ENCODE measurements at places on chromosomes 1 and 21.

DNA sequence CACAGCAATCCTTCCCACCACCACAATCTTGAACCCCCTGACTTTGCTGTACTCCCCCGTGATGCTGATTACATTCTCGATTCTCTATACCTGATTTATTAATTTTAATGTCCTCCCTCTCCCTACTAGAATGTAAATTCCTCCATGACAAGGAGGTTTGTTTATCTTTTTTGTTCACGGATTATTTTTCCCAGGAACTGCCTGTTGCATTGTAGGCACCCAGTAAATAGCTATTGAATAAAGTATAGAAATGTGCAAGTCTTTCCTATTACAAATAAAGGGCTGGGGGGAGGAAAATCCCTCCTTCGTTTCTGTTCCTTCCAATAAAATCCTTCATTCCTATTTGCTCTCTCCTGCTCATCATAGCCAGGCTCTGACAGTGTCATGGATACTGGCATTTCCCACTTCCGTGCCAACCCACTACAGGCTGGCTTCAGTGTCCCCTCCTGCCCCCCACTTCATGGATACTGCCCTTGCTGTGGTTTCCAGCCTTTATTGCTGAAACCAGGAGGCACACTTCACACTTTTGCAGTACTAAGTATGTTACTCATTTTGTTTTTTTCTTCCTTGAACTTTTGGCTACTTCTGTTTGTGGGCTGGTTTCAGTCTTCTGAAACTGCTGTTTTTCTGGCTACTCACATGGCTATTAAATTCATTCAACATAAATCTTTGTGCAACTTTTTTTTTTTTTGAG, 7.5 kb downstream of the KIF1B start:
- no peak for DNase-seq

- no peak for DNase-seq
Observed at GRCh38 chr21:35510957-35511695, 462.0 kb upstream of the RUNX1 start.

- peak; percentile 39 for DNase-seq
Observed at GRCh38 chr1:46489638-46490405, at the start of gene DMBX1. Gene DMBX1 (plus strand): TSS chr1:46489836. CDS start chr1:46507011, 17,175 bp downstream.

DNA sequence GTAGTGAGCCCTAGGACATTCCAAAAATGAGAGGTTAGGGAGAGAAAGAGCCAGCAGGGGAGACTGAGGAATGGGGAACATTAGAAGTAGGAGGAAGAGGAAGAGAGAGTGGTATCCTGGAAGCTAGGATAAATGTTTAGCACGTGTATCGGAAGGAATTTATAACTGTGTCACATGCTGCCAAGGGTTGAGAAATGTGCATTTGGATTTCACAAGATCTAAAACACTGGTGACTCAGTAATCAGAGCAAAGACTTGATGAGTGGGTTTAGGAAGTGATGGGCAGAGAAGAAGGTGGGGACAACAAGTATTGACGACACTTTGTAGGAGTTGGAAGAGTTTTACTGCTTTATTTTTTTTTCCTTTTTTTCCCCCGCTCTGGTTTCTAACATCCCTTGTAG, 193.9 kb downstream of the FMN2 start:
- DNase-seq: no peak

GRCh38 chr1:77540501-77541161, 141.8 kb downstream of the ZZZ3 start:
- no peak for DNase-seq

- DNase-seq: no peak
Observed at GRCh38 chr1:242847390-242847993, 323.0 kb upstream of the PLD5 start.

- DNase-seq: no peak
Observed at GRCh38 chr1:167881786-167882185, 32.1 kb downstream of the ADCY10 start.

All from NCI-H2227 treated with DMSO at 0.1 percent for 48 hours (cell line).